ENCODE measurements at places on chromosomes 4 and X. TPM values are rescaled to one million over a fixed set of nuclear protein-coding genes. Genes with fewer than 3 reads are reported as not detected.
A peak's percentile ranks its signal among the peaks of the same experiment; 100 is the strongest.

Gene SRD5A3
- 4.0 TPM for total RNA-seq

Gene ARFIP1
- total RNA-seq, result 35.2 TPM

Gene TASL
- total RNA-seq, result not detected

Gene LDOC1
- total RNA-seq, result 56.3 TPM

Gene SEC31A
- total RNA-seq, result 241 TPM

Gene IL2RG
- total RNA-seq, result 0.45 TPM

Gene CCDC120
- 10.3 TPM for total RNA-seq

Gene ARSJ
- total RNA-seq, result 6.7 TPM

DNA sequence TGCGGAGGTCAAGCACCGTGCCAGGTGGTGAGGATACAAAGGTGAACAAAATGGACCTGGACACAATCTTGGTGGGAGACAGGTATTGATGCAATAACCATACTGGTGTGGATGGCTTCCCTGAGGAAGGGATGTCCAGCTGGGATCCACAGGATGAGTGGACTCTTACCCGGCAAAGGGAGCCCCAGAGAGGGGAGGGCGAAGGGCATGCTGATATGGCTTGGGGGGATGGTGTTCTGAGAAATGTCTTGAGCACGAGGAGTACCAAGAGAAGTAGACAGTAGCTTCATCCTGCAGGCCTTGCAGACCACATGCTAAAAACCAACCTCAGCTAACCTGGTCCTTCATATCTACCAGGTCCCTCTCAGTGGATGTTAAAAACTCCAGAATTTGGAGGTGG lies 220.8 kb downstream of the NWD2 start:
- no peak overlapping the region for H3K27ac ChIP-seq
- H3K27me3 ChIP-seq, result no peaks in the 10 kb centered on the region

DNA sequence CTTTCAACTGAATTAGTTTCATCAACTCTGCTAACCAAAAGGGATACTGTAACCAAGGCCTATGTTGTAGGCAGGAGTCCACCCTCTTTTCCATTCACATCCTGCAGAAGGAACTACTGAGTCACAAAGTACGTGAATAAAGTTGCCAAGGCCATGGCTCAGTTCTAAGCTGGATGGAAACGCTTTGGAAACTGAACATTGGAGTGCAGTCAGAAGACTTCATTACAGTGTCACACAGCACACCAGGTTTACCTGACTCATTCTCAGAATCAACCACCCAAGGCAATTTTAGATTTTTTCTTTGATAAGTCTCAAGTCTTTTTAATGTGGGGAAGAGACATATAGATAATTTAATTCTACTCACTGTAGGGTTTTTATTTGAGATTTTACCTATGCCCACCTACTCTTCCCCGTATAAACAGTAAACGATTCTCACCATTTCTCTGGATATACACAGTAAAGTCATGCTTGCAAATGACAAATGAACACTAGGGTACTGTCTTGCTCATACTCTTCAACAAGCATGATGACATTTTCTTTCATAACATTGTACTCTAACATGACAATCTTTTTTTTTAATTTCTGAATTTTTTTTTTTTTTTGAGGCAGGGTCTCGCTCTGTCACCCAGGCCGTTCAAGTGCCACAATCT lies 58.9 kb upstream of the RBM47 start:
- no peak overlapping the region for H3K27ac ChIP-seq
- no peak for DNase-seq
- no peaks in the 10 kb centered on the region for H3K4me1 ChIP-seq
- no peaks in the 10 kb centered on the region for H3K27me3 ChIP-seq
- H3K4me3 ChIP-seq, result no peak overlapping the region

- peak; percentile 55 for DNase-seq
- H3K4me3 ChIP-seq, result no peak overlapping the region
- H3K36me3 ChIP-seq, result no peaks in the 10 kb centered on the region
- no peak overlapping the region for H3K27ac ChIP-seq
- H3K4me1 ChIP-seq, result no peaks in the 10 kb centered on the region
Measured at GRCh38 chrX:96407072-96407471, 277.6 kb upstream of the DIAPH2 start.

DNA sequence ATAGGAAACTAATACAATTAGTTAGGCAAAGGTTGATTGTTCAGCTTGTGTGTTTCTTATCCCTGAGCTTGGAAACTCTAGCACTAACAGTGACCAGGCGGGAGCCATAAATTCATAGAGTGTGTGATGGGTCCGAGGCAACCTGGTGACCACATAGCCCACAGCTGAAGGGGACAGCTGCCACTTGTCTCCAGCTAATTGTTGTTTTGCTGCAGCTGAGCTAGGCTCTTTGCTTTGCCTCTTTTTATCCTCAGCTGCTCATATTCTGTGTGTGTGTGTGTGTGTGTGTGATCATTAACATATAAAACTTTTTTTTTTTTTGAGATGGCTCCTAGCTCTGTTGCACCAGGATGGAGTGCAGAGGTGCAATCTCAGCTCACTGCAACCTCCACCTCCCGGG lies 53.2 kb downstream of the DOCK11 start:
- no peak for DNase-seq
- H3K4me3 ChIP-seq, result no peak overlapping the region
- no peaks in the 10 kb centered on the region for H3K27me3 ChIP-seq
- no peaks in the 10 kb centered on the region for H3K36me3 ChIP-seq

DNA sequence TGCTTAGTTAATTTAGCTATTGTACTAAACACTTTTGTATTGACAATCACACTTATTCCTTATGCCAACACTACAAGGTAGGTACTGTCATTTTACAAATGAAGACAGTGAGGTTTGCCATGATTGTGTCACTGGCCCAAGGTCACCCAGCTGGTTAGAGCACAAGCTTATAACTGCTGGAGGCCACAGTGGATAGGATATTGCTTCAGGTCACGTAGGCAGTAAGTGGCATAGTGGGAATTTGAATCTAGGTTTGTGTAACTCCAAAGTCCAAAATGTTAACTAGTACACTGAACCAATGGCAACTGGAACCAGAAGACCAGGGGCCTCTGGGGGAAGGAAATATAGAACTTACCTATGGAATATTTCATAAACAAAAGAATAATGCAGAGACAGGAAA lies 21.1 kb upstream of the PITX2 start:
- DNase-seq, result no peak
- no peaks in the 10 kb centered on the region for H3K4me1 ChIP-seq
- no peaks in the 10 kb centered on the region for H3K27me3 ChIP-seq
- H3K4me3 ChIP-seq, result no peak overlapping the region
- no peak overlapping the region for H3K27ac ChIP-seq
- no peaks in the 10 kb centered on the region for H3K36me3 ChIP-seq

GRCh38 chr4:54066718-54067129 lies 2.3 kb upstream of the CHIC2 start:
- H3K36me3 ChIP-seq, result no peaks in the 10 kb centered on the region
- DNase-seq, result no peak
- peaks cover 2% of the 10 kb centered on the region for H3K4me1 ChIP-seq
- no peaks in the 10 kb centered on the region for H3K27me3 ChIP-seq
- no peak overlapping the region for H3K27ac ChIP-seq

DNA sequence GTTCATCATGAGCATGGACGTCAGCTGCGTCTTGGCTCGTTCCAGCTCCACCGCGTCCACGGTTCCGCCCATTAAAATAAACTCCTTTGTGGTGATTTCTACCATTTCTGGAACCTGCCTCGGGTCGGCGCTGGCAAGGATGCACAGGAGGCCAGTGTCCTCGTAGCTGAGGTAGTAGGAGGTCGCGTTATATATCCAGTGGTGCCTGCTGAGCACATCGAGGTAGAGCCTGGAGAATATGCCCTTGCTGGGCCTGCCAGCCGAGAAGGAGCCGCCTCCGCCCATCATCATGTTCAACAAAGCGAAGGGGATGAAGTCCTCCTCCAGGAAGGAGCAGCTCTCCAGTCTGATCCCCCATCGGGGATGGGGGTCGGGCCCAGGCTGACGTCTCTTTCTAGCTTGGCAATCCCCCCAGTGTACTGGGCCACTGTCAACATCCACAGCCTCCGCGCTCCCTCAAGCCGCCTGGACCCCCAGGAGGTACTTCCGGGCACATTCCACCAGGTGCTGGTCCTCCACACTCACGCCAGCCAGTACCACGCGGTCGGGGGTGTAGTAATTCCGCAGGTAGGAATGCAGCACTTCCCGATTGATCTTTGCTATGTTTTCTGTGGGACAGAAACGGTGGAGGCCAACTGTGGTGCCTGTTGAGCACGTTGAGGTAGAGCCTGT lies 120.9 kb upstream of the GRID2 start:
- H3K36me3 ChIP-seq, result no peaks in the 10 kb centered on the region
- no peak for DNase-seq
- H3K27ac ChIP-seq, result no peak overlapping the region
- no peaks in the 10 kb centered on the region for H3K27me3 ChIP-seq
- no peaks in the 10 kb centered on the region for H3K4me1 ChIP-seq

DNA sequence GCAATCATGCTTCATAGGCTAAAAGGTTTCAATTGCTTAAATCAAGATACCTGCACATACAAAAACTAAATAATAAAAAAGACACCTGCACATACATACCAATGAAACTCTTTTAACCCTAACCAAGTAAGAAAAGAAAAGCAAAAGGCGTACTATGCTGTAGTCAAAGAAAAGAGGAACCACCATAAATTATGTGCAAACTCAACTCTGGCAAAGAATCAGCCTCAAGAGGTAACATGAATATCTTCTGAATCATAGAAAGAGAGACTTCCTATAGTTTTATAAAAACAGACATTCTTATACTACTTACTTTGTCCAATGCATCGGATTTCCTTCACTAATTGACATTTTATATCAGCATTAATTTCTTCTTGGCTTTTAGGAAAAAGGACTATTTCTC lies 29.3 kb downstream of the MMGT1 start:
- H3K27ac ChIP-seq, result no peak overlapping the region
- DNase-seq, result no peak
- H3K27me3 ChIP-seq, result no peaks in the 10 kb centered on the region
- no peak overlapping the region for H3K4me3 ChIP-seq
- no peaks in the 10 kb centered on the region for H3K4me1 ChIP-seq

DNA sequence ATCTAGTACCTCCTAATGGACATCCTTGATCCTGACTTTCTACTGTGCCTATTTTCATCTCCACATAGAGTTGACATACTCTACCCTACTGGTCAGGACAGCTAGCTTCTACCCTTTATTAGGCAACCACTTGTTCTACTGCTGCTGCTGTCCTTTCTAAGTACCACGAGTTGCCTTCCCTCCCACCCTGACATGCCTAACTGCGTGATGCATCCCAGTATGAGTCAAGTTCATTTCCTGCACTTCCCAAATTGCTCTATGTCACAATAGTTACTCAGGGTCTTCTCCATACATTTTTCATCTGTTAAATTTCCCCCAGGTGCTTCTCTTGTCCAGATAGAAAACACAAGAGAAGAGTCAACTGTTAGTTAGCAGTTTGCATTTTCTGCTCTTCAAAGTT lies 133.4 kb downstream of the TBC1D19 start:
- no peaks in the 10 kb centered on the region for H3K36me3 ChIP-seq
- H3K27ac ChIP-seq, result no peak overlapping the region
- no peaks in the 10 kb centered on the region for H3K27me3 ChIP-seq
- H3K4me1 ChIP-seq, result no peaks in the 10 kb centered on the region
- no peak overlapping the region for H3K4me3 ChIP-seq

DNA sequence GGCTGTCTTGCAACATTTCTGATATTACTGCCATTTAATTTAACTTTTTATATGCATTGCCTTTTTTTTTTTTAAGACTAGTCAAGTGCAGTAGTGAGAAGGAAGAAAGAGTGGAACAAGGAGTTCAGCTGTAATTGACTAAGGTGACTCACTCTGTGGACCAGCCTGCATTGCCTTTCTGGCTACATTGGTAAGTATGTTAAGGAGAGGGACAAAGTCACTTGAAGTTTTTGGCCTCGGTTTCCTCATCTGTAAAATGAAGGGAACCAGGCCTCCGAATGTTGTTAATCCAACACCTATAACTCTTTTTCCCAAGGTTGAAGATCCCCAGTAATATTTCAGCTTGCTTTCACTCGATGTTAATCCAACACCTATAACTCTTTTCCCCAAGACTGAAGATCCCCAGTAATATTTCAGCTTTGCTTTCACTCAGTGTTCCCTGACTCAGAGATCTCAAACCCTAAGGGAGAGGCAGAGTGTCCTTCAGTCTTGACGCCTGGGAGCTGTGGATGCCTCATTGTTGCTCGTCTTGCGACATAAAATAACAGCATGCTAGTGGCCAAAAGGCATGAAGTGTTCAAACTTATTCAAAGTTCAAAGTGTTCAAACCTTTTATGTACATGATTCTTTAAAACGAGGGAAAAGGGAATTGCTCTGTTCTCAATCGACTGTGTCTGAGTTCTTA lies 102.0 kb downstream of the SORBS2 start:
- H3K4me1 ChIP-seq, result peaks cover 1% of the 10 kb centered on the region
- no peak overlapping the region for H3K4me3 ChIP-seq
- H3K27ac ChIP-seq, result no peak overlapping the region
- H3K36me3 ChIP-seq, result no peaks in the 10 kb centered on the region
- H3K27me3 ChIP-seq, result no peaks in the 10 kb centered on the region

- H3K27me3 ChIP-seq, result no peaks in the 10 kb centered on the region
- H3K36me3 ChIP-seq, result no peaks in the 10 kb centered on the region
- DNase-seq, result no peak
- H3K4me3 ChIP-seq, result no peak overlapping the region
Measured at GRCh38 chrX:19202171-19202570, 79.9 kb upstream of the ADGRG2 start.

DNA sequence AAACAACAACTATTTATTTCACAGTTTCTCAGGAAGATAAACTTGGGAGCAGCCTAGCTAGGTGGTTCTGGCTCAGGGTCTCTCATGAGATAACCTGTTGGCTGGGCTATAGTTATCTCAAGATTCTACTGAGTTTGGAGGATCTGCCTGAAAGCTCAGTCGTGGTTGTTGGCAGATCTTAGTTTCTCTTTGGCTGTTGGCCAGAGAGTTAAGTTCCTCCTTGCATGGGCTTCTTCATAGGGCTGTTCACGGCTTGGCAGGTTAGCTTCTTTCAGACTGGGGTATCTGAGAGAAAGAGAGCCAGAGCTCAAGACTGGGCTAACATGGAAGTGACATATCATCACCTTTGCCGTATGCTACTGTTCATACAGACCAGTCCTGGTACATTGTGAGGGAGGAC lies 28.7 kb downstream of the SEC24B start:
- H3K4me1 ChIP-seq, result no peaks in the 10 kb centered on the region
- H3K4me3 ChIP-seq, result no peak overlapping the region
